Memory B cell (primary cell): ENCODE measurements at places on chromosomes 4 and X.

DNA sequence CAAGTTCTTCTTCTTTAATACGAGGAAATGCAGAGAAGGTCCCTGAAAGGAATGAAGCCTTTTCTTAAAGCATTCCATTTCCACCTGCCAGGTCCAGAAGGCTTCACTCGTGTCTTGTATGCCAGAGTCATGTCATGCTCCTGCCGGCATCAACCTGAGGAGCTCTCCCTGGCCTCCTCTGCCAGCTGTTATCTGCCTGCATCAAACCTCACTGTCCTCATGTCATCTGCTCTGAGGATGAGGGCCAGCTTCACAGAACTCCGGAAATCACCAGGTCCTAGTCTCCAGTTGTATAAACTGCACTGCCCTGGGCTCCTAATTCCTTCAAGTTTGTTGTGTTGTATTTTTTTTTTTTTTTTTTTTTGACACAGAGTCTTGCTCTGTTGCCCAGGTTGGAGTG lies 20.0 kb upstream of the S100G start:
- no peak for DNase-seq

- DNase-seq, result peak; percentile 76
Measured at GRCh38 chr4:1748465-1748995, 27.2 kb downstream of the TACC3 start.

DNA sequence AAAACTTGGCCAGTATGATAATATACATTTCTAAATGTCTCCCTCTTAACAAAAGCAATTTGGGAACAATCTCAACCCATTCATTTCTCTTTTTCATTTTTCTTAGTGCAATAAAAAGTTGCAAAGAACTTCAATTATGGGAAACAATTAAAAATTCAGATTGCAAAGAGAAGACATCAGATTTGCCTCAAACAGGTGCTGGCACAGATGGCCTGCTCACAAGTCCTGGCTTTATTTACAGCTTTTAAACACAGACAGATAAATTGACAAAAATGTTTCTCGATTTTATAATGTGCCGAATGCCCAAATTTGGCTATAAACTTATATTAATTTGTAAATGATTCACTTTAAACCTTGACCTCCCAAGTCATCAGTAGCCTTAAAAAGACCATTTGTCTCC lies 28.7 kb downstream of the SLC4A4 start:
- no peak for DNase-seq

- no peak for DNase-seq
Measured at GRCh38 chr4:1968686-1969295, 40.0 kb downstream of the NELFA start.

DNA sequence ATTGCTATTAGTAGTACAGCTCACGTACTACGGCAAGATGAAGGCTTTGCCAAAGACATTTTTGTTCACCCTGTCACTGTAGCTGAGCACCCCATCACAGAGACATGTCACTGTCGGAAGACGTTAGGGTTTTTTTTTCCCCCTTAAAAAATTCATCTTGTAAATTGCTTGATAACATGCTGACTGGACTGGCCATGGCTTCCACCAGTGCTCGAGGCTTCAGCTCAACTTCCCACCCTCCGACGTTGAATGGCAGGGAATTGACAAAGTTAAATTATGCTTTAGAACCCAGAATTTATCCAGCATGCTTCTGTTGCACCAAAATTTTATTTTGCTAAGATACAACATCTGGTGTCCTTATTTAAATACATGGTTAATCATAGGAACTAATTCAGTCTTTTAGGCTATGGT lies 707 bp upstream of the OTUD4 start:
- no peak for DNase-seq
